ENCODE measurements at places on chromosomes 4 and X.

GRCh38 chr4:184695178-184695896 lies 38.6 kb downstream of the CENPU start:
- no peak for DNase-seq

DNA sequence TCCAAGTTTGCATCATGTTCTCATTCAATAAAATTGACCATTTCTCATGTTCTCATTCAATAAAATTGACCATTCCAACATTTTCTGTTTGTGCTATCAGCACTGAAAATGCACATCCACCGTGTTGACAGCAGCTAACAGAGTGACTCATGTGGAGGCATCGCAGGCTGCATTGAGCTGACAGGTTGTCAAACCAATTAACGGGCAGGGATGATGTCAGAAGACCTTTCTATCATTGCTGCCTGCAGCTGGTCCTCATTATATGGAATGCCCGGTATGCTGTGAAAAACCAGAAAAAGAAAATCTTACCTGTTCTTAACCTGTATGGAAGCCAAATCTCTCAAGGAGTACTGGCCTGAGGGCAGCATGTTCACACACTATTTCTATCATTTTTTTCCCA lies 202.0 kb downstream of the SMIM20 start:
- DNase-seq, result no peak

DNA sequence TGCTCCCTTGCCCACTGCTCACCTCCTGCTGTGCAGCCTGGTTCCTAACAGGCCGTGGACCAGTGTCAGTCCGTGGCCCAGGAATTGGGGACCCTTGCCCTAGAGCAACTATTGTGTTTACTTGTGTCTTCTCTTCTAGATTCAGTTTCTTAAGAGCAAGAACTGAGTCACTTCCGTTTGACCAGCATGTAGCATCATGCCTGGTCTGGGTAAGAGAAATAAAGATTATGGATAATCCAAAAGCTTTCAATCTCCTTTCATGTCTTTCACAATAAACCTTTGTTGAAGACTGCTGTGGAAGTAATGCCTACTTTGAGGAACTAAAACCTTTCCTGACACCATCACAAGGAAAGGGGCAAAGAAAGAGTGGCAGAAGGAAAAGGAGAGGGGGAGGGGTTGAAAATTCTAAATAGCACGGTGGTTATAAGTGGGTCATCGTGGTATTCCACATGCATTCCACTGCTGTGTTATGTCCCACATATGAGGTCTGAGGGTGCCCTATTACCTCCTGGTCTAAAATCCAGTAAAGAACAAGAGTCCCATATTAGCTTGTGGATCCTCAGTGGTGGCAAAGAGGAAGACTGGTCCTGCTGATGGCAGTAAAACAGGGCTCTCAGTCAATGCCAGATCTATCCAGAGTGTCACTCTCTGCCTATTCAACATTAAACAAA lies 133.4 kb downstream of the RASL11B start:
- no peak for DNase-seq

- DNase-seq, result no peak
Measured at GRCh38 chrX:50333308-50333707, 128.7 kb downstream of the CCNB3 start.

GRCh38 chr4:17762726-17763125 lies 18.7 kb downstream of the FAM184B start:
- no peak for DNase-seq

DNA sequence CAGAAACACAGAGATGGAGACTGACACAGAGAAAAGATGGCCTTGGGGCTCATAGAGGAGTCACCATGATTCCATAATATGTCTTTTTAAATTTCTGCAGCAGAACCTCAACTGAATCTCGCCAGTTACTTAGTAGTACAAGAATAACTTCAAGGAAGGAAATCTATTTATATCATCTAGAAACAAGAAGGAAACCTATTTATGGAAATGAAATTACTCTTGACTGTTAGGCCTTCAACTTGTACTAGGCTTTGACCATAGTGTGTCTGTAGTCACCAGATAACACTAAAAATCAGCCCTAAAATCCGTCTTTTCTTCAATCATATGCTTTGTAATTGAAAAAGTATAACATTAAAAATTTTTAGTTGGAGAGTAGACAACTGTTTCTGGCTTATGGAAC lies 740.4 kb downstream of the TRIML1 start:
- DNase-seq, result no peak

GRCh38 chr4:97238956-97239666 lies 904.2 kb downstream of the STPG2 start:
- DNase-seq, result no peak

DNA sequence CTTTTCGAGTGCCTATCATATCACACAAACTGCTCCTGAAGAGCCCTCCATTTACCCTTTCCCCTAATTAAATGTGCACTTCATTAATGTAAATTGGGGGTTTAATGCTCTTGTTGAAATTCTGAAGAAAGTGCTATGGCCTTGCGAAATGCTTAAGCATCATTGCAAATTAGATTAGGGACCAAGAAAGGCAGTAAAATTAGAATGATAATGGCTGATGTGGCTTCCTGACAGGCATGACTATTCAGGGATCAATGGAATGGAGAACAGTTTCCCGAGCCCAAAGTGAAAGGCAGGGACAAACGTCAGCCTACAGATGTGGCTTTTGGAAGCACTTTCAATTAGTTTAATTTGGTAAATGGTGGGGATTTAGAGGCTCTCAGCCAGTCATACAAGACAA lies 120.1 kb downstream of the NKX6-1 start:
- DNase-seq, result no peak

- DNase-seq, result no peak
Measured at GRCh38 chrX:128804828-128805227, 718.5 kb downstream of the SMARCA1 start.
